ENCODE measurements at places on chromosomes 12 and 14.
A peak's percentile ranks its signal among the peaks of the same experiment; 100 is the strongest.

DNA sequence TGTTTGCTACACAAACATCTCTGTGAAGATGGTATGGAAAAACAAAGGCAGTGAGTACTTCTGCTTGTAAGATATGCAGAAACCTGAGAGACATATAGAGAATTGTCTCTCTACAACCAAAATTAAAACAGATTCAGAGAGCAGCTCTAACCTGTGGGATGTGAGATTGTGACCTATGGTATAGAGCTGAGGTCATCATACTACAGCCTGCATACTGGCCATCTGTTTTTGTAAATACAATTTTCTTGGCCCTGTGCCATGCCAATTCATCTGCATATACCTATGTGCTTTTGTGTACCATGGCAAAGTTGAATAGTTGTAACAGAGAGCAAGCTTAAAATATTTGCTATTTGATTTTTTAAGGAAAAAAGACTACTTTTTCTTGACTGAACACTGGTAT lies 99.6 kb downstream of the LMO3 start:
- no peak for DNase-seq

- DNase-seq, result no peak
Observed at GRCh38 chr12:4829793-4830162, 79.9 kb upstream of the KCNA1 start.

DNA sequence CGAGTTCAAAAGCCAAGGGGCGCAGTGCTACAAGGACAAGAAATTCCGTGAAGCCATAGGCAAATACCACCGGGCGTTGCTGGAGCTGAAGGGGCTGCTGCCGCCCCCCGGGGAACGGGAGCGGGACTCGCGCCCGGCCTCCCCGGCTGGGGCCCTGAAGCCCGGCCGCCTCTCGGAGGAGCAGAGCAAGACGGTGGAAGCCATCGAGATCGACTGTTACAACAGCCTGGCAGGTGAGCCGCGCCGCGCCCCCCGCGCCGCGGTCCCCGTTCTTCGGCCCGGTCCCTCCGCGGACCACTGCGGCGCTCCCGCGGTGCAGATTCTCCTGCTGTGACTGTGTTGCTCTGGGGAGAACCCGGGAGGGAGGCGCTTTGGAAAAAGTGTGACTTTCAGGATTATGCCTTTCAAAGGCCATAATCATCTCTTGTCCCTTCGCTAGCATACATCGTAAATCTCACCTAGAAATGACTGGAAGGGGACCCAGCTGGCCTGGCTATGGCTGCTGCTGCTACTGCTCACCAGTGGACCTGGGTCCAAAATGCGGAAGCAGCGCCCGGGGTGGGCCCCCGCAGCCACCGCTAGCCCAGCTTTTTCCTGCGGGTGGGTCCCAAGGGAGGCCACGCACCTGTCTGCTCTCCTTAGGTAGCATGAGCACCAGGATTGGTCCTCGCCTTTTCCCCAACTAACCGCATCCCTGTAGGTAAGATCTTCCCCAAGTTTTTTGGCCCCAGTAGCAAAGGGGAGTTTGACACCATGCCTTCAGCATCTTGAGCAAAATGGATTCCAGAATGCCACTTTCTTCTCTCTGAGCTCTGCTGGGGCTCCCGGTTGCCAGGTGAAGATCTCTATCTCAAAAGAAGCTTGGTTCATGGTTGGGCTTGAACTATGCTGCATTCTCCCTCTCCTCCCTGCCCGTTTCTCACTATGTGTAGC lies 853 bp downstream of the TTC9 start:
- DNase-seq, result no peak

GRCh38 chr12:2215709-2216560 lies 163.1 kb downstream of the CACNA1C start:
- DNase-seq, result no peak

DNA sequence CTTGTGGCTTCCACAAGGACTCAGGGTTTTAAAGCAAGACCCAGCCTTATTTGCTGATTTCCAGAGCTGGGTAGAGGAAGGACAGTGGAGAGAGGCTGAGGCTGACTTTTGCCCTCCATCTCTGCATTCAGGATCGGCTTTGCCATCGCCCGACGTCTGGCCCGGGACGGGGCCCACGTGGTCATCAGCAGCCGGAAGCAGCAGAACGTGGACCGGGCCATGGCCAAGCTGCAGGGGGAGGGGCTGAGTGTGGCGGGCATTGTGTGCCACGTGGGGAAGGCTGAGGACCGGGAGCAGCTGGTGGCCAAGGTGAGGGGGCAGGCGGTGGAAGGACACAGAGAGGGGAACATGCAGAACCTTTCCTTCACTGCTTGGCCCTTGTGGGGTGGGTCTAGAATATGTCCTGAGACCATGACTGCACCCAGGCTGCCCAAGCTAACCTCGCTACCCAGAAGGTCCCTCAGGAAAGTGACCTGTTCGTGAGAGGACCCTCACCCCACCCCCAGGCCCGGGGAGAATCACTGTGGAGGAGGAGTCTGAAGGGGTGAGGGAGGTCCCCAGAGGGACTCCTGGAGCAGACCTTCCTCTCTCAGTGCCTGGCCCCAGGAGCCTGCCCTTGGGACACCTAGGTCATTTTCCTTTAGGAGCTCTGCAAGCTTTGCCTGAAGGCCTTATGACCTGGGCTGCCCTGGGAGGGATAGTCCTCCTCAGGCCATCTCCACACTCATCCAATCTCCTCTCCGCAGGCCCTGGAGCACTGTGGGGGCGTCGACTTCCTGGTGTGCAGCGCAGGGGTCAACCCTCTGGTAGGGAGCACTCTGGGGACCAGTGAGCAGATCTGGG lies 3.1 kb downstream of the DHRS2 start:
- no peak for DNase-seq

GRCh38 chr14:22915886-22916521 lies 2.9 kb downstream of the RBM23 start:
- no peak for DNase-seq

GRCh38 chr12:101908395-101908794 lies 31.0 kb downstream of the DRAM1 start:
- DNase-seq, result no peak

DNA sequence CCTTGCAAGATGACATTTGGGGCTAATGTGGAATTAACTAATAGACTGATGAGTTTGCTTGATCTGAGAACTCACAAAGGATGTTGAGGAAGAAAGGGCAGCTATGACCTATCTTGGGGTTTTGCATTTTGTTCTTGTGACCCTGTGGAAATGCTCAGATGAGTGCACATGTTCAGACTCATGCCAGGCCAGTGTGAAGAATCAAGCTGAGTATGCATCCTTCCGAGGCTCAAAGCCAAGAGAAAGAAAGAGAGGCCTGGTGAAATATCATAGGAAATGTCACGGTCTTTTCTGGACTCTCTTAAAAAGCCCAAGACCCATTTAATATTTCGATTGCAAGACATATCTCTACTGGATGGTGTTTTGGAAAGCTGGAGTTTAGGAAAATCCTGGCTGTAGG lies 96.3 kb downstream of the CACNA1C start:
- DNase-seq, result no peak

DNA sequence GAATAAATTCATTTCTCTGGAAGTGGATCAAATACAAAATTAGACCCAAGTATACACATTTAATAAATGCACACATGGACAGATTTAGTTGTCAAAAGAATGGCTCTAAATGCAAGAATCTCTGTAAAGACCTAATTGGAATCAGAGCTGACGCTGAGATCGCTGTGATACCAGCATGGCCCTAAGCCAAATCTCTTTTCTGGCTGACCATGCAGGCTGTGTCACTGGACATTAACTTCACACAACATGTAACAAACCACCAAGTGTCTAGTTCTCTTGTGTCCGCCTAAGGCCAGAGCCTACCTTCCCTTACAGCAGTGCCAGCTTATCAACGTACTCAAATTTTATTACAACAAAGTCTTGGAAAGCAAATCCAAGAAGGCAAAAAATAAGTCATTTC lies 127.5 kb downstream of the MED13L start:
- DNase-seq, result no peak

DNA sequence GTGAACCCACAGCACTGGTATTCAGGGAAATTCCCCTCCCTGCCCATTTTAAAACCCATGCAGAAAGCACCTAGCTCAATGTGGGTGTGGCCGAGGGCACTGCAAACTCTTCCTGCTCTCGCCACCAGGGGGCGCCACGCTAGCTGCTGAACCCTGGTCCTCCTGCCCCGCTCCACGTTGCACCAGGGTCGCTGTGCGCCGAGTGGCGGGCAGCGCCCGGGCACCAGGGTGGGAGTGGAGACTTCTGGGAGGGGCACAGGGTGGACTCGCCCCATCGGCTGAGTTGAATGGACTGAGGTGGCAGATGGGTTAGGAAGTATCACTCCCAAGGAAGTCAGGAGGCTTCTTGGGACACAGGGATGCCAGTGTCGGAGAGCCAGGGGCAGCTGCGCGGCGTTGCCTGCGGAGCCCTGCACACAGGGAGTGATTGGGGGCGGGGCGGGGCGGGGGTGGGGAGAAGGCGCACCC lies 48.1 kb upstream of the BCL11B start:
- DNase-seq, result no peak

DNA sequence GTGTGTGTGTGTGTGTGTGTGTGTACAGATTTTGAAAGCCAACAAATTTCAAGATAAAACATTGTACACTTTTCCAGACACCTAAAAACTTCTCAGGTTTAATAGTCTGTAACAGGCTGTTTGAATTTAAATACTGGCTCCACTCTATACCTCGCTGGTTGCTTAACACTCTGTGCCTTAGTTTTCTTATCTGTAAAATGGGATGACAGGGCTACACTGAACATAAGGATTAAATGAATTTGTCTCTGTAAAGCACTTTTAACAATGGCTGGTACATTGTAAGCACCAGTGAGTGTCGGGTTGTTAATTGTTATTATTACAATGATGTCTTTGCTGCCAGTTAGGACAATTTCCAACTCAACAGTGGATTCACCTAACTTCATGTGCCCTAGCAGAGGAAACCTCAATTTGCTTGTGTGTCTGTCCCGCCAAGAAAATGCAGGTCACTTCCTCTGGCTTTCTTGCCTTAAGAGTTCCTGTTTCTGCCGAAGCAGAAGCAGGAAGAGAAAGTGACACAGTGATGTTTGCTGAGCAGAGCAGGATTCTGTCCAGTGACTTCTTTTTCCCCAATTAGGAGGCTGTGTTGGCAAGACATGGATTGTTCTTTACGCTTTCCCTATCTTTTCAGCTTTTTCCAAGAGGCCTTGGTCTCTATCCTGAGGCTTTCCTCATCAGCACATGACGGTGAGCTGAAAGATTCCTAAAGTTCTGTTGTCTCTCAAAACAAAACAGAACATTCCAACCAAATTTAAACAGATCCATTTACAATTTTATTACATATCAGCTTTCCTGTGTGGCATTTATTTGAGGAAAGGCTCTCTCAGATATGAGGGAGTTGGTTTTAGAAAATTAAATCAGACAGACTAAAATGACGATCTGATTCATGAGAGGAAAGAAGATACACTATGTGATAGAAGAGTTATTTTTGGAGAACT lies 154.1 kb upstream of the ATP2B1 start:
- DNase-seq, result no peak

DNA sequence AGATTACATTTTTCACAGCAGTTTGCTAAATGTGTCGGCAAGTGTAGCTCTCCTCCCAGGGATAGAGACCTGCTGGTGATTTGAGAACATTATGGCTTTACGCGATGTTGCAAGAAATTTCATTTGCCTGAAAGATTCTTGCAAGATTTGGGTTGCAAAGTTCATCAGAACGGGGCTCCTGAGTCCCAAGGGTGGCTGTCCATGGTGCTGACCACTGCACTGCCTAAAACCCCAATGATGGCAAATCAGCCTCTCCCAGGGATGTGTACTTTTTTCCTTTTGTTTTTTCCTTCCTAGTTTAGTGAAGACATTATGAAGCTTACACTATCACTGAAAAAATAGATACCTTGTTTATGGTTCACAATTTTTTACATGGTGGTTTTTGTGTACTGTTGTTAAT lies 85.4 kb downstream of the WSCD2 start:
- no peak for DNase-seq

- no peak for DNase-seq
Observed at GRCh38 chr12:2291947-2292346, 239.2 kb downstream of the CACNA1C start.

- DNase-seq, result no peak
Observed at GRCh38 chr12:66017736-66018135, 112.8 kb downstream of the LLPH start.

DNA sequence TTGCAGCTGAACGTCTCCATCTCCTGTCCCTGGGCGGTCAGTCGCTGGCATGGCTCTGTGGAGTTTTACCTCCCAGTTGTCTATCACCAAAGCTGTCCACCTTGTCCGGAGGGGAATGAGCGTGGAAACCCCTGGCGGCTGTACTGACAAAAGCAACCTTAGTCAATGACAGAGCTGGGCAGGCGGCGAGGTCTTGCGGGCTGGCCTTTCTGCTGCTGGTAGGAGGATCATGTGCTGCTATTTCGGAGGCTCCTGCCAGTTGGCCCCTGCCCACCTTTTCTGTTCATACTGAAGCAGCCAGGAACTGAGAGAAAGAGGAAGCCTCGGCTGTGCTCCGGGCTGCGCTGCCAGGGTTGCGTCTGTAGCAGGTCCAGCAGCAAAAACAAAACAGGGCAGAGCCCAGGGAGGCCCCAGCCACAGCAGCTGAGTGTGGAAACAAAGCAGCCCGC lies 57.7 kb downstream of the HMGA2 start:
- DNase-seq, result peak; percentile 40

GRCh38 chr12:55966408-55967281 lies at the start of gene CDK2:
CDK2 (plus strand) TSS chr12:55966830; CDS start chr12:55967009, 179 bp downstream.
- DNase-seq, result peak; percentile 27

GRCh38 chr12:53200107-53200457 lies 7.0 kb downstream of the ITGB7 start:
- DNase-seq, result no peak

DNA sequence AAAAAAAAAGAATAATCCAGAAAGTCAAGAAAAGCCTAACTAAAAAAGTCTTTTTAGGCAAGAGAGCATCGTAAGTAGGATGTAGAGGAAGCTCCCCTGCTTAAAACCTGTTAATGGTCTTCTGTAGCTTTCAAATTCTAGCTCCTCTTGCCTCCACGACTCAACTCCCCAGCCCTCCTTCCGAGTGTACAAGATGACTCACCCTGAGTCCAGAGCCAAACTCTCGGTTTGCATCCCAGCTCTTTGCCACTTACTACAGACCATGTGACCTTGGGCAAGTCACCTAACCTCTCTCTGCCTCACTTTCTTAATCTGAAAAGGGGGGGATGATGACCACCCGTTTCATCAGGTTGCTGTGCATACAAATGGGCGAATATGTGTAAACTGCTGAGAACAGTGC lies 460.4 kb downstream of the DPF3 start:
- no peak for DNase-seq

DNA sequence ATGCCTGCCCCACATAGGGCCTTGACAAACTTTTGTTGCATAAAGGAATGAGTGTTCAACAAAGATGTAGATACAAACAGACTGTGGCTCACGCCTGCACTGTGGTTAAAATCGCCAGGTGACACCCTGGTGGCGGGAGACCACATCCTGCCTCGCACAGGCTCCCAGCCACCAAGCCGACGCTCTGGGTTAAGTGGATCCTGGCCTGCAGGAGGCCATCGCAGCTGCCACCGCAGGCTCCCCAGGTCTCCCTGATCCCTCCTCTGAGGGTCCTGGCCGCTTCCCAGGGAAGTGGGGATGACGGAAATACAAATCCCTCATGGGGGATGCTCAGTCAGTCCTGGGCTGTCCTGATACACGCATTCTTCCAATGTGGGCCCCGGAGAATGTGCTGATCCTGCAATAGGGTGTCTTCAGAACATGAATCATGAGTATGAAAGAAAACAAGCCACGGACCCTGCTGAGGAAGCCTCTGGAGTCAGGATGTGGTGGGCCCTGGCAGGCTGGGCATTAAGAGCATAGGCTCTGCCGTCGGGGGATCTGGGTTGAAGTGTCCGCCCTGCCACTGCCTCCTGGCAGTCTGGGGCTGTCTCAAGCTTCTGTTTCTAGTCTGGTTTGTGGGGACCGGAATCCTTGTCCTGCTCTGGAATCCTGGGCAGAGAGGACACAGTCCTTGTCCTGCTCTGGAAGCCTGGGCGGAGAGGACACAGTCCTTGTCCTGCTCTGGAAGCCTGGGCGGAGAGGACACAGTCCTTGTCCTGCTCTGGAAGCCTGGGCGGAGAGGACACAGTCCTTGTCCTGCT lies 53.5 kb upstream of the BEGAIN start:
- DNase-seq, result no peak
